ENCODE measurements at places on chromosomes 4 and X.

DNA sequence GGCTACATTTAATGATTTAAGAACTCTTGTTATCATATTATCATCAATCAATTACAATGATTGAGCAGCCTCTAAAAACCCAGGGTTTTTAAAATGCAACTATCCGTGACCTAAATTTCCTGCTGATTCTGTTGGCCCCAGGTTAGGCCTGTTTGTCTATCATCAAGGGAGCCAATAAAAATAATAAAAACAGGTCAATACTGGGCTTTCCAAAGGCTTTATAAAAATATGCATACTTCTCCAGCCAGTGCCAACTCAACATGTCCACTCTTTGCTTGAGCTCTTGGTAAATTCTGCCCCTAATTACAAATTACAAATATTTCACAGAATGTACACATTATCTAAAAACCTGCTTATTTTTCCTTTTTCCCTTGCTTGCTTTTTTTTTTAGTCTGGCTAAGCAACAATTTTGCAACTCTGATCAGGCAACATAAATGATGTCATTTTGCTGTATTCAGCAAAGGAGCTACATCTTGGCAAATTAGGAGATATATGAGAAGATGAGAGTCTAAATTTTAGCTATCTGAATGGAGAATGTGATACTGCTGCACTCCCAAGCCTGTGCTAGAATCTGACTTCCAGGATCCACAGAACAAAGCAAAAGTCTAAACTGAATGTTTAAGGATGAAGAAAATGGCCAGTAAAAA, 204.0 kb downstream of the SCFD2 start:
- DNase-seq: no peak

- DNase-seq: no peak
These were observed 19.8 kb downstream of the TSPAN5 start for GRCh38 chr4:98638661-98639060.

DNA sequence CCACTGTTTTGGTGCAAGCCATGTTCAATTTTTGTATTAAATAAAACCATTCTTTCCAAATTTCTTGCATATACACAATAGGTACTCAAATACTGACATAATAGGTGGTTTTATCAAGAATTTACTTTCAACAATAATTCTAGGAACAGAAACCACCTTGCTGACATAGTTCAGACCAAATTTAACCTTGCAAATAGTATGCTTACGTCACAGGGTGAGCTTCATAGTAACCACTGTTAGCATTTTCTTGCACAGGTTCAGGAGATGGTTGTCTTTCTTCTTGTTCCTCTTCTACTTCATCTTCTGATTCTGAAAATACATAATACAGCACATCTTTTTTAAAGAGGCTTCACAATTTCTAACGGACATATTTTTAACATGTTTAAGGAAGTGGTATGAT, 17.6 kb downstream of the G3BP2 start:
- peak; percentile 58 for DNase-seq

- no peak for DNase-seq
These were observed 2.7 kb upstream of the ARSJ start for GRCh38 chr4:113982181-113982580.

- no peak for DNase-seq
These were observed 4.9 kb downstream of the LRPAP1 start for GRCh38 chr4:3527101-3527913.

- DNase-seq: no peak
These were observed 5.8 kb downstream of the MAEA start for GRCh38 chr4:1295405-1296055.

- no peak for DNase-seq
These were observed 1682.3 kb upstream of the TENM3 start for GRCh38 chr4:180560896-180561295.

- no peak for DNase-seq
These were observed 148.8 kb downstream of the MGST2 start for GRCh38 chr4:139814323-139815015.

DNA sequence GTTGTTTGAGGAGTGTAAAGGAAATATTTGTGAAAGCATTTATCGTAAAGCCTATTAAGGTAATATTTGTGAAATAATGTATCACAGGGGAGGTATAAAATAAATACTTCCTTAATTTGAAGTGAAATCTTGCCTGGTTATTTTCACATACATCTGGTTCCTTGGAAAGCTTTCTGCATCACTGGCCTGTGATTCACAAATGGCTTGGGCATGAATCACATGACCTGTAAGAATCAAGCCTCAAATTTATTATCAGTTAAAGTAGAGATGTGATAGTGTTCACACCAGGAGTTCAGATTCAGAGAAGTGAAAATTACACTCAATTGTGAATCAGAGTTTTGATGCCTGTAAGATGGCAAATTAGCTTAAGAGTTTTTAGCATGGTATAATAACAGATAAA, 1911.4 kb downstream of the STIM2 start:
- no peak for DNase-seq

DNA sequence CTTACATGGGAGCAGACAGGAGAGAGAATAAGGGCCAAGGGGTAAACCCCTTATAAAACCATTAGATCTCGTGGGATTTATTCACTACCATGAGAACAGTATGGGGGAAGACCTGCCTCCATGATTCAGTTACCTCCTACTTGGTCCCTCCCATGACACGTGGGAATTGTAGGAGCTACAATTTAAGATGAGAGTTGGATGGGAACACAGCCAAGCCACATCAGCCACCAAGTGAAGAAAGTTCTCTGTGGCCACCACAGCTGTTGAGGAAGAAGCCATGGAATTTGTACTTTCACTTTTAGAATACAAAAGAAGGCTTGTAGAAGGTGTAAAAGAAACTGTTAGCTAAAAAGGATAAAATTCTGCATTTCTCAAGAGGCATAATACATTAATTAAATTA, 67.0 kb upstream of the CXorf51A start:
- DNase-seq: no peak

GRCh38 chr4:14178421-14178820, 550.9 kb upstream of the BOD1L1 start:
- peak; percentile 12 for DNase-seq

Data from activated CD4-positive, alpha-beta T cell treated with anti-CD3 and anti-CD28 coated beads, Interleukin-2, Interleukin-6, amounts not matched to agents 100 ng/mL and 50 ng/mL, durations not matched to agents 16 hours and 8 hours (primary cell).